ENCODE measurements at places on chromosomes 13 and 19.

DNA sequence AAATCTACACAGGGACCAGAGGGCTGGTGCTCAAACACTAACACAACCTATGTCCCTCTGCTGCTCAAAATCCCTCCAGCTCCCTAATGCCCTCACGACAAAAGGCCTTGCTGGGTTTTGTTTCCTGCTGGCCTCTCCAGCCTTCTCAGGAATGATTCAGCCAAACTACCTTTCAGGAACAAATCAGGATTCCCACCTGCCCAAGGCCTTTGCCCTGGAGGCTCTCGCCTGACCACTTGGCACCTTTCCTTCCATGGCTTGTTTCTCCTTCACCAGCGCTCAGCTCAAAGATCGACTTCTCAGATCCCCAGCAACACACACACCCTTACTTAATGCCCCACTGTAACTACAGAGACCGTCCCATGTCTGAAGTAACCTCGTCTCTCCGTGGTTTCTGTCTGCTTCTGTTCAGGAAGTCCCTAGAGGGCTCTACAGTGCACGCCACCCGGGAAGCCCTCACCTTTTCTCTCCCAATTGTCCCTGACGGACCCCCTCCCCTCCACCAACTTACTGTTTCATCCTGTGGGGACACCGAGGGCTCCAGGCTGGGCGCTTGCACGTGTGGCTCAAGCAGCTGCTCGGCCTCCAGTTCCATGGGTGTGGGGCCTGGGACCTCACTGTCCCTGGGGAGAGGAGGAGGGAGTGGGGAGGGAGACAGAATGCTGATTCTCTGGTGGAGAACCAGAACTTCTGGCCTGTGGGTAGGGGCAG is 3.2 kb upstream of the SIX5 start:
- DNase-seq = no peak

GRCh38 chr19:42420055-42420544 is 7.1 kb downstream of the LIPE start:
- peak; percentile 71 for DNase-seq

DNA sequence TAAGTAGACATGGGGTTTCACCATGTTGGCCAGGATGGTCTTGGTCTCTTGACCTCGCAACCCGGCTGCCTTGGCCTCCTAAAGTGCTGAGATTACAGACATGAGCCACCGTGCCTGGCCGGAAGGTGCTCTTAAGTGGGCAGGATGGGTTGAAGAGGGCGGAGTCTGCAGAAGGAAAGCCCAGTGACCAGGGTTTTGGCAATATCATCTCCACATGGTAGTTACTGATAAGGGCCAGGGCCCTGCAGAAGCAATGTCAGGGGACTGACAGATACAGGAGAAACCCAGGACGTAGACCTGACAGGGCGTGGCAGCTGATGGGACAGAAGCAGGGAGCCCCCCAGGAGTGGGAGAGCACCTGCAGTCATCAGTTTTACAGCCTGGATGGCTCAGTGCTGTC is 45.7 kb upstream of the RNF113B start:
- no peak for DNase-seq

DNA sequence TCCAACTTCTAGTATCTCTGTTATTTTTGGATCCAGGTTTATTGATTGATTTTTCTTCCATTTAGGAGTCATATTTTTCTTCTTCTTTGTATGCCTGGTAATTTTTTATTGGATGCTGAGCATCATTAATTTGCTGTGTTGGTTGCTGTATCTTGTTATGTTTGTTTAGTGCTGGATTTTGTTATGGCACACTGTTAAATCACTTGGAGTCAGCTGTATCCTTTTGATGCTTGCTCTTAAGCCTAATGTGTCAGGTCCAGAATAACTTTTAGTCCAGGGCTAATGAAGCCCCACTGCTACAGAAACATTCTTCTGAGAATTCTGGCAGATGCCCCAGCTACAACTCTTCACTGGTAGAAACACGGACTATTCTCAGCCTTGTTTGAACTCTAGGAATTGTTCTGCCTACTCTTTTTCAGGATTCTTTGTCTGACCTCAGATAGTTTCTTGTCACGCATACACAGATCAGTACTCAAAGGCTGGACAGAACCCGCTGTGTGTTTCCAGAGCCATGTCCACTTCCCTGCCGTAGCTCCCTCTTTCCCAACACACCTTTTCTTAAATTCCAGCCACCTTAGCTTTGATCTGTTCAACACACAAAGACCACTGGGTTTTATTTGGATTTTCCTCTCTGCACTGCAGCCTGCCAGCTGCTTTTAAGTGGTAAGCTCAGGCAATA is 137.1 kb upstream of the WASF3 start:
- no peak for DNase-seq

DNA sequence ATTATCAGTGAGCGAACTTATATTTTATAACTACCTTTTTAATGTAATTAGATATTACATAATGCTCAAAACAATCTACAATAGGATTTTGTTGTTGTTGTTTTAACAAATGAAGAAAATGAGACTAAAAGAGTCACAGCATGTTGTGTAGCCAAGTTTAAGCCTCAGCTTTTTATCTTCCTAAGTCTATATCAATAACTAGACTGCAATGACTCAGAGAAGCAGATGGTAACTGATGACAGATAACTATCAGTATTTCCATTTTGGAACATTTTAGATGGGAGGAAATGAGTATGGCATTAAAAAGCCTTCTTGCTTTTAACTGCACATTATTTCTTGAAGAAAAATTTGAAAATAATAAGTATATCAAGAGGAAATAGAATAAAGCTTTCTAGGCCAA is 825.2 kb downstream of the SLITRK1 start:
- no peak for DNase-seq

- DNase-seq = no peak
Measured at GRCh38 chr13:51519771-51520216, 64.5 kb upstream of the WDFY2 start.

- no peak for DNase-seq
Measured at GRCh38 chr19:9058905-9059667, 27.8 kb upstream of the OR1M1 start.

DNA sequence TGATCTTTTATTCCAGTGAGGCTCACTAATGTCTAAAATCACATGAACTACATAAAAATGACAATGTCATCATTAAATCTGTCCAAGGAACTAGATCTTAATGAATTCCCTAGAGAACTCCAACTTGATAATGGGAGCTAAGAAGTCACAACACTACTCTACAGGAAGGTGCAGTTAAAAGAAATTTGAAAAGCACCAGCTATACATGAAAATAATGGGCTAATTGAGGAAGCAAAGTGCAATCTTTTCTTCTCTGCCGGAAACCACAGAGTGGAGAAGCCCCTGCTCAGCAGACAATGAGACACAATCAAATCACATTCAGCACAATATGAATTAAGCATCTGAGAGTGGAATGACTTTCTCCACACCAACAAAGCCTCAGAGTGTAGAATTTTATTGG is 261.7 kb downstream of the LHFPL6 start:
- no peak for DNase-seq

GRCh38 chr19:2631213-2631821 is 71.2 kb downstream of the GNG7 start:
- no peak for DNase-seq

DNA sequence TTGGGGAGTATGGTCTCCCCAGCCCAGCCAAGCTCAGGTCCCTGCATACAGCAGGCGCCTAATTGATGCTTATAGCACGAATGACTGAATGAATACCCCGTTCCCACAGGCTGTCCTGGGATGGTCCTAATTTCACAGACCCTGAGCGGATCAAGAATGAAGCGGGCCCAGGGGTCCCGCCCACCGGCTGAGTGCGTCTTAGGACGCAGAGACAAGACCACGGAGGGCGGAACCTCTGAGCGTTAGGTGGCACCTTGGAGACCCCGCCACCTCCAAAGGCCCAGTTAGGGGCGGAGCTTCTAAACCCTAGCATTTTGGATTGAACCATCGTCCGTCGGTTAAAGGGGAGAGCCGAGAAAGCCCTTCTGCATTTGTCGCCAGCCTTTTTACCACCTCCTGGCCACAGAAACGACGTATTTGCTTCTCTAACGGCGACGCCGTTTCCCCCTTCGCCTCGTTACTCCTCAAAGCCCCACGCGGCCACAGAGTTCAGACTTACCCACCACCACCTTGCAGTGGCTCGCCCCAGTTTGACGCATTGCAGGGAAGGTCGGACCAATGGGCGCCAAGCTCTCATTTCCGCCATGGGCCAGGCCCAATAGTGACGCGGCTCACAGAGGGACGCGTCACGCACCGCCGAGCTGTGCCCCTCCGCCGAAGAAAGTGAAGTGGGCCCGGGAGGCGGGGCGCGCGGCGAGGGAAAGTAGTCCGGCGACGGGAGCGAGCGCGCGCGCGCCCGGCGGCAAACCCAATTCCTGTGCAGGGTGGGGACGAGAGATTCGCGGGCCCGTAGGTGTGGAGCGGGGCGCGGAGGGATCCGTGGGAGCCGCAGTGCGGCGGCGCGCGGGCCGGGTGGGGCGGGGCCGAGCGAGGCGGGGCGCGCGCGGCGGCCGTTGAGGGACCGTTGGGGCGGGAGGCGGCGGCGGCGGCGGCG is 479 bp upstream of the CALM3 start:
- DNase-seq = peak; percentile 99

DNA sequence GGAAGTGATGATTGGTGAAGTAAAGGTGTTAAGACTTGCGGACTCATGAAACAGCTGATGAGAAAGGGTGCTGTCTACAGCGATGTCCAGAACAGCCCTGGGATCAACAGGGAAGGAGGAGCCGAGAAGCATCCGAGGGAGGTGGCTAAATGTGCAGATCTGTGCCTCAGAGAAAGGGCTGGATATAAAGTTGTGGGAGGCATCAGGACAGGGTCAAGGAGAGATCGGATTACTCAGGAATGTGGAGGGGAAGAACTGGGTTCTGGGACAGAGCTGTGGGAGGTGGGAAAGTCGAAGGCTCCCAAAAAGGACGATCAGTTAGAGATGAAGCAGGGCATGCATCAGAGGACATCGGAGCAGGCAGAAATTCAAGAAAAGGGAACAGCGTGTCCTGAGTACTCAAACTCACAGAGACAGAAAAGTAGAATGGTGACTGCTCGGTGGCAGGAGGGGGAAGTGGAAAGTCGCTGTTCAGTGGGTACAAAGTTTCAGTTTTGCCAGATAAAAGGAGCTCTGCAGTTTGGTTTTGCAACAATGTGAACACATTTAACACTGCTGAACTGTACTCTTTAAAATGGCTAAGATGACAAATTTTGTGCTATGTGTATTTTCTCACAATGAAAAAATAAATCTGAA is 1.9 kb downstream of the SIGLEC14 start:
- DNase-seq = no peak

- peak; percentile 55 for DNase-seq
Measured at GRCh38 chr13:19927117-19927748, 31.3 kb upstream of the ZMYM2 start.

DNA sequence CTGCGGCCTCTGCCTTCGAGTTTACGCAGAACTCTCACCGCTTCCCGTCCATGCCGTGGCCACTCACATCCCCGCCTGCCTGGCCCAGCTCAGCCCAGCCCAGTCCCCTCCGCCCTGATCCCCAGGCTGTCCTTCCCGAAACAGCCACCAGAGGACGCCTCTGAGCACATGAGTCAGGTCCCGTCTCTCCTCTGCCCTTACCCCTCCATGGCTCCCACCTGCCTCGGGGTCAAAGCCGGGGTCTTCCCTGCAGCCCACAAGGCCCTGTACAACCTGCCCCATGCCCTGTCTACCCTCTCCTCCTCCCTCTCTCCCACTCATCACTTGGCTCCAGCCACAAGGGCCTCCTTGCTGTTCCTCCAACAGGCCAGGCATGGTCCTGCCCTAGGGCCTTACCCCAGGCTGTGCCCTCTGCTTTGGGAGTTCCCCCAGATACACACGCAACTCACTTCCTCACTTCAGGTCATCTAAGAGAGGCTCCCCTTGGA is 8.1 kb upstream of the SEMA6B start:
- no peak for DNase-seq

DNA sequence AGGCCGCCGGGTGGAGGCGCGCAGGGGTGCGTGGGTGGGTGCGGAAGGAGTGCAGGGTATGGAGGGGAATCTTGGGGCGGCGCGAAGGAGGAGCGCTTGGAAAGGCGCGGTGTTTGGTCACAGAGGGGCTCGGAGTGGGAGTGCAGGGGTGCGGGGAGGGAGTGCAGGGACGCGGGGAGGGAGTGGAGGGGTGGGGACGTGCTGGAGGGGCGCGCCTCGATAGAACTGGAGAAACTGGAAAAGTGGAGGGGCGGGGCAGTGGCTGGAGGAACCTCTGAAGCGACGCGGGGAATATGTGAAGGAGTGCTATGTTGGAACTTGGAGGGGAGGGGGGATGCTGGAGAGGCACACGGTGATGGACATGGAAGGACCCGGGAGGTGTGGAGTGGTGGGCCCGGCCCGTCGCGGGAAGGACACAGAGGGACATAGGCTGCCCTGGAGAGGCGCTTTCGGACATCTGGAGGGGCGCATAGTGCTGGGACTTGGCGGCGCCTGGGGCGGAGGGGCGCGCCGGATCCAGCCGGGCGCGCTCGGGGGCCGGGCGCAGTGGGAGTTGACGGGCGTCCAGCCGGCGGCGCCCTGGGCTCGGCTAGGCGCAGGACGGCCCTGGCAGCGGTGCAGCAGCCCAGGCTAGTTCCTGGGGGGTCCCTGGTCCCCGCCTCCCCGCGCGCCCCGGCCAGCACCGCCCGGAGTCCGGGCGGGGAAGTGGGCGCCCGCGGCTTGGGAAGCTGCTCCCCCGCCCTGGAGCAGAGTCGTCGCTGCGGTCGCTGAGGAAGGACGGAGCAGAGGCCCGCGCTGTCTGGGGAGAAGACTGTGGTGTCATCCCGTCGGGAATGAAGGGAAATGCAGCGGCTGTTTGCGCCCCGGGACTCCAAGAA is 20.8 kb upstream of the SGCG start:
- no peak for DNase-seq

Measured in RWPE1 (cell line).